ENCODE measurements at places on chromosomes 11 and 22. TPM values are rescaled to one million over a fixed set of nuclear protein-coding genes. Genes with fewer than 3 reads are reported as not detected.

The CLMP gene
- 65.7 TPM for total RNA-seq

The ST14 gene
- 71.7 TPM for total RNA-seq

The NUP160 gene
- total RNA-seq = 69.9 TPM

The TTC28 gene
- total RNA-seq = 59.2 TPM

The TMEM86A gene
- 6.5 TPM for total RNA-seq

The AKIP1 gene
- 14.9 TPM for total RNA-seq

The ARVCF gene
- 55.3 TPM for total RNA-seq

The XPNPEP3 gene
- 21.9 TPM for total RNA-seq

The YAP1 gene
- total RNA-seq = 199 TPM

The TMEM191B gene
- total RNA-seq = 5.2 TPM

The BIK gene
- total RNA-seq = 5.4 TPM

The CDKN1C gene
- 108 TPM for total RNA-seq

The RIMBP3B gene
- total RNA-seq = 0.29 TPM

The DUSP8 gene
- total RNA-seq = 16.1 TPM

The HBE1 gene
- total RNA-seq = not detected

The CABP4 gene
- total RNA-seq = not detected

The OR5P2 gene
- 0.26 TPM for total RNA-seq

The CRYBA4 gene
- total RNA-seq = 1.0 TPM

The MMP11 gene
- 17.8 TPM for total RNA-seq

The MISFA gene
- 4.9 TPM for total RNA-seq

The GCAT gene
- 22.3 TPM for total RNA-seq

The SMTNL1 gene
- total RNA-seq = not detected

The B4GALNT4 gene
- 185 TPM for total RNA-seq

The UBQLNL gene
- 0.19 TPM for total RNA-seq

The PYGM gene
- total RNA-seq = 2.0 TPM

The MTFP1 gene
- total RNA-seq = 16.1 TPM

The C11orf97 gene
- not detected for total RNA-seq

The SEC14L2 gene
- total RNA-seq = 9.6 TPM

The ENTHD1 gene
- total RNA-seq = not detected

The DEUP1 gene
- total RNA-seq = 0.40 TPM

The CNTN5 gene
- 3.2 TPM for total RNA-seq

The SLC6A5 gene
- not detected for total RNA-seq

The DTX4 gene
- total RNA-seq = 79.2 TPM

The RAG2 gene
- total RNA-seq = not detected

The DEFB131B gene
- not detected for total RNA-seq

The UBQLN3 gene
- not detected for total RNA-seq

The FGF4 gene
- not detected for total RNA-seq

The TRPM5 gene
- total RNA-seq = 0.46 TPM

The NXPE2 gene
- not detected for total RNA-seq

The JAML gene
- total RNA-seq = 0.57 TPM

The SPI1 gene
- total RNA-seq = not detected

The OR52B4 gene
- not detected for total RNA-seq

The ANKK1 gene
- 0.36 TPM for total RNA-seq

The OR8G1 gene
- not detected for total RNA-seq

The MS4A6E gene
- not detected for total RNA-seq

The ZNF70 gene
- 12.3 TPM for total RNA-seq

The FXYD6 gene
- total RNA-seq = 22.9 TPM

The ROBO4 gene
- total RNA-seq = not detected

The CHADL gene
- total RNA-seq = 1.1 TPM

Measured in type B pancreatic cell (in vitro differentiated cells).